ENCODE measurements at places on chromosomes 2 and 18. TPM values are rescaled to one million over a fixed set of nuclear protein-coding genes. Genes with fewer than 3 reads are reported as not detected.

The HOXD8 gene
- polyA plus RNA-seq: 7.2 TPM

The SLC38A11 gene
- polyA plus RNA-seq: not detected

The VWC2L gene
- not detected for polyA plus RNA-seq

The COL4A4 gene
- not detected for polyA plus RNA-seq

The AMER3 gene
- polyA plus RNA-seq: not detected

The SCYGR7 gene
- polyA plus RNA-seq: not detected

The WNT10A gene
- not detected for polyA plus RNA-seq

The CNRIP1 gene
- polyA plus RNA-seq: 98.9 TPM

The SRSF7 gene
- polyA plus RNA-seq: 165 TPM

The KIAA2012 gene
- not detected for polyA plus RNA-seq

The ARHGAP25 gene
- 0.50 TPM for polyA plus RNA-seq

The CFC1 gene
- polyA plus RNA-seq: not detected

The TXNDC2 gene
- polyA plus RNA-seq: not detected

The ANKRD44 gene
- 10.8 TPM for polyA plus RNA-seq

The NXPH2 gene
- polyA plus RNA-seq: not detected

The RAB27B gene
- polyA plus RNA-seq: not detected

The SH2D6 gene
- polyA plus RNA-seq: not detected

The POTEI gene
- polyA plus RNA-seq: 0.10 TPM

The LIMS1 gene
- polyA plus RNA-seq: 192 TPM

The FKBP1B gene
- polyA plus RNA-seq: 40.2 TPM

The TMEM131 gene
- 12.2 TPM for polyA plus RNA-seq

The ABCG5 gene
- not detected for polyA plus RNA-seq

The PPP4R3B gene
- 11.2 TPM for polyA plus RNA-seq

The SLC5A7 gene
- not detected for polyA plus RNA-seq

The RPRD1A gene
- polyA plus RNA-seq: 13.5 TPM

The FLACC1 gene
- polyA plus RNA-seq: 0.14 TPM

The AUP1 gene
- polyA plus RNA-seq: 187 TPM

The CYRIA gene
- 9.3 TPM for polyA plus RNA-seq

The TRIM43 gene
- polyA plus RNA-seq: not detected

The ASPRV1 gene
- 0.22 TPM for polyA plus RNA-seq

The ACMSD gene
- not detected for polyA plus RNA-seq

The PDE1A gene
- polyA plus RNA-seq: 0.43 TPM

The PLEK gene
- 0.03 TPM for polyA plus RNA-seq

The LYPD6B gene
- polyA plus RNA-seq: not detected

Measured in endothelial cell of umbilical vein (primary cell).